ENCODE measurements at places on chromosomes 2 and 18.
A peak's percentile ranks its signal among the peaks of the same experiment; 100 is the strongest.

DNA sequence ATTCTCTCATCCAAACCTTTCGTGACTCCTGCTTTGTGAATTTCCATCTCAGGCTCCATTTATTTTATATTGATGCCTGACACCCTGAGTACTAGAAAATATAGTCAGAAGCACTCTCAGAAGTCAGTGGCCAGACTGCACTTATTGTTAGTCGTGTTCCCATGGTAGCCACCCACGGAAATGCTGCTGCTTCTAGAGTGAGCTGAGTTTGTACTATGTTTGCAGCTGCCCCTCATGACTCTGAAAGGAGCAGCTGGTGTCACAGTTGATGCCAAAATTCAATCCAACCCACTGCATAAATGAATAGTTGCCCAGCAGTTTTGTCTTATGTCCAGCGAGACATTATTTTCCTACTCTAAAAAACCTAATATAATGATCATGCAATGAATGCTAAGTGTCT is 265.2 kb upstream of the SPHKAP start:
- DNase-seq, result no peak

- DNase-seq, result no peak
Measured at GRCh38 chr18:63953811-63954210, 4.7 kb downstream of the HMSD start.

GRCh38 chr2:9552219-9553178 is 3.1 kb downstream of the ADAM17 start:
- no peak for DNase-seq

- DNase-seq, result peak; percentile 61
Measured at GRCh38 chr2:189142893-189143759, 36.4 kb downstream of the COL5A2 start.

DNA sequence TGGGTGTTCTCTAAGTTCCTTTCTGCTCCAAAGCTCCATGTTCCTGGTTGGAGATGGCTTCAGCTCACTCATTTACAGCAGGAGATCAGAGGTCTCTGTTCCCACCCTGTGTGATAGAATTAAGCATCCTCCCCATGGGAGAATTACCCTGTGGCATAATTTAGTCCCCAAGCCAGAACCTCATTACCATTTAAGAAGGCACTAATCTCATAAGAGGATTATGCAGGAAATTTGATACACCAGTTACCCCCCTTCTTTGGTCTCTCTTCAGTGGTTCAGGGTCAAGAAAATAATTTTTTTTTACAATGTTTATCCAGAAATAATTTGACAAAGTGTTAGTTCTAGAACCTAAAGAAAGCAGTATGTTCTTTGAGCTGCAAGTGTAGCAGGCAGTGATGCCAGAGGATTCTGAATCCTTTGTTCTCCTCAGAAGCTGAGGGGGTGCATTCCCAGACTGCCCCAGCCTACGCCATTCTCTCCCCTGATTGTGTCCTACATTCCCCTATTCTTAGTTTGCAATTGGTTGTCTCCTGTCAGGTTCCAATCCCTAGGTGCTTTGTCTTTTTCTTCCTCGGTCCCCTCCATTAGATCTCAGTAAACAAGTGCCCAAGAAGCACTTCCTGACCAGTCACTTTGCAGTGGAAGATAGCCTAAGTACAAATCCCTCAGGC is 163.6 kb downstream of the PRKCE start:
- no peak for DNase-seq

DNA sequence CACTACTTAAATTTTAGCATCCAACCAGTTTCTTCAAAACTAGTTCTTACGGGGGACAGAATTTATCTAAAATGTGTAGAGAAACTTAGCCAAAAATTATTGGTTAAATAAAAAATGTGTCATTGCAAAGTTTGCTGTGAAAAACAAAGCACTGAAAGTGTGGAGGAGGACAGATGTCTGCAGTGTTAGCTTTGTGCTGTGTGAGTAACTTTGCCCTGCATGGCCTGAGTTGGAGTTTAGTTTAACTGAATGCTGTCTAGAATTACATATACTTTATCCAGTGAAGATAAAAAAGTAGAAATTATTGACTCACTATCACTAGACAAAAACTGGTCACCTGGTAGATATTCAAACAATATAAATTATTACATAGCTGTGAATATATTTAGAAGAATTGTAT is 1225.2 kb upstream of the CELF4 start:
- no peak for DNase-seq

DNA sequence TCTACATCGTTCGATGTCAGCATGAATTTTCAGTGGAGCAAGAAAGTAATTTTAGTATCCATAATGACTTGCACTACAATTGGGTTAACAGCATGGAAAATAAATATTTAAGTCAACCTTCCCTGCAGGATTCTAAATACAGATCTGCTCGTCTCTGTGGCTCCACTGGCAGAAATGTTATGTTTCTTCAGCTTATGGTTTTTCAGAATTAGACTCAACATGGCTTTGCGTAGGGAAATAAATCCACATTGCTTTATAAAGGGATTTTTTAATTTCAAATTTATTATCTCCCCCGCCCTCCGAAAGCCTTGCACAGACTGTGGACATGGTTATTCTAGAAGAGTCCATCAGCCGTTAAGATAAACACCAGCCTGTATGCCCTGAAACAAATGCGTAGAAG is 18.2 kb downstream of the TNFRSF11A start:
- DNase-seq, result no peak

Data from iPS-NIHi11 (cell line).